ENCODE measurements at places on chromosomes 1 and 21.

DNA sequence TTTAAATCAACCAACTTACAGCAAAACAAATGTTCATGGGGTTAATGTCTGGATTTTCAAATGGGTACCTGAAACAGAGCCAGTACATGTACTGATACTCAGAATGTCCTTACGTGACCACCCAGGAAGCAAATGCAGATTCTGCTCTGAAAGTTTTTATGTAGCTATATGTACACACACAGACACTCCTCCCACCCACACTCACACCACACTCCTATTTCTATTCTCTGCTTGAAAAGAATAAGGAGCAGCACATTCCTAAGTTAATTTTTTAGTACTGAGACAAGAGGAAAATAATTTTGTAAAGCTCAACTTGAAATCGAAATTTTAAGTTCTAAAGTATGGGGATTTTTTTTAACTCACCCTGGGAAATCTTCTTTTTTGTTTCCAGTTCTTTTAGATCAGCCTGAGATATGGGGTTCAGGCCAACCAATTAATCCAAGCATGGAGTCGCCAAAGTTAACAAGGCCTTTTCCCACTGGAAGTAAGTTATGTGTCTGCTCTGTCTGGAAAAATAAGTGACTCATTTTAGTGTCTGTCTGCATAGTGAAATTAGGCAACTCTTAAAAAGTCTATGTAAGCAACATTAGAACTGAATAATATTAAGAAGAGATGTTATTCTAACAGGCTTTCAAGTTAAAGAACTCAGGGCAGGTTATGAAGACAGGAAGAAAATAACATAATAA is 75.5 kb upstream of the DYNLT5 start:
- DNase-seq, result no peak

GRCh38 chr1:13730291-13730690 is 30.3 kb downstream of the PRDM2 start:
- no peak for DNase-seq

- no peak for DNase-seq
Measured at GRCh38 chr1:171352554-171352953, 38.6 kb downstream of the FMO4 start.

DNA sequence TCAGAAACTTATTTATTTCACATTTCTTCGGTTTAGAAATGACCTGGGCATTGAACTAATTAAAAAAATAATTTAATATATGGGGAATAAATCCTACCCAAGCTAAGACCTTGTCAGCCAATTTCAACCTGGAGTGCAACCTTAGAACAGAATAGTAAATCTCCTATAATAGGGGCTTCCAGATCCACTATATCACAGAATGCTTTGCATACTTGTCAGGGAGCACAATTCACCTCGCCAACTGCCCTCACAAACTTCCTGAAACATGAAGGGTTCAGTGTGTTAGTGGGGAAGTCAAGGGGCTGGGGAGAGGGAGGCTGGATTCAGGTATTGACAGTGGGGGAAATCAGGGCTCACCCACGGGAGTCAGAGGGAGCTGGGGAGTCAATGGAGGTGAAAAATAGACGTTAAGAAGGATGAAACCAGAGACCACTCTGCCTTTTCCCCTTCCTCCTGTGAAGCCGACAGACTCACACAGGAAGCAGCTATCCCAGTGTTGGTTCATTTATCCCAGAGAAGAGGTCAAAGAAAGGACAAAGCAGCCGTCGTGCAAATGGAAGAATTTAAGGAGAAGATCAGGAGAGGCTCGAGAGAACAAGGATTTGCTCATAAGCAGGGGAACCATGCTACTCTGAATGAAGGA is 453.3 kb downstream of the NUF2 start:
- no peak for DNase-seq

GRCh38 chr1:59767119-59767518 is 47.6 kb upstream of the HOOK1 start:
- DNase-seq, result no peak

DNA sequence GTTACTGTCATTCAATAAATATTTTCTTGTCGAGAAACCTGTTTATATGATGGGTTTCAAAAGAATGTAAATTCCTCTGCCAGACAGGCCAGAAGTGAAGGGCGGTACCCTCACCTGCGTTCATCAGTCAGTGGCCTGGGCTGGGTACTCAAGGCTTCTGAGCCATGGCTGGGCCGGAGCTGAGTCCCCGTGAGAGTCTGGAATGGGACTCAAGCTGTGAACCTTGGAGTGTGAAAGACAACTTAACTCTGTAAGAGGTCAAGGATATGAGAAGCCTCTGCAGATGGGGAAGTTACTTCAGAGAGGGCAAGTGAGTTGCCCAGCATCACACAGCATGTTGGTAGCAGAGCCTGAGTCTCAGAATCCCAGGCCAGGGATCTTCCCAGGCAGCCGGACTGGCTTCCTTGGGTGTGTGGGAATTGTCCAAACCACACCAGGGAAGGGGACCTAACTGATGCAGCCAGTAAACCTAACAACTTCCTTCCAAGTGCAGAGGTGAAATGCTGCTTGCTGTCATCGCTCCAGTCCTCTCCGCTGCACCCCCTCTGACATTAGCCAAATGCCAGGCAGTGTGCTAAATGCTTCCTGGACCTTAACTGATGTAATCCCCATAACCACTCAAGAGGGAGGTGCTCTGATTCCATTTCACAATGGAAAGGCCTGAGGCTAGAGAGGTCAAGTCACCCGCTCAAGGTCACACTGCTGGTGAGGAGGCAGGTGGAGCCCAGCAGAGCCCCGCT is 4.8 kb downstream of the DISP3 start:
- DNase-seq, result no peak

GRCh38 chr1:225930566-225930965 is 6.5 kb upstream of the PYCR2 start:
- no peak for DNase-seq

- DNase-seq, result no peak
Measured at GRCh38 chr1:44531785-44532566, 126.9 kb downstream of the RNF220 start.

Data from GM18507 (cell line).